ENCODE measurements at places on chromosomes 6 and 20.
A peak's percentile ranks its signal among the peaks of the same experiment; 100 is the strongest.

- DNase-seq: no peak
Observed at GRCh38 chr20:25033265-25033923, 24.5 kb downstream of the ACSS1 start.

DNA sequence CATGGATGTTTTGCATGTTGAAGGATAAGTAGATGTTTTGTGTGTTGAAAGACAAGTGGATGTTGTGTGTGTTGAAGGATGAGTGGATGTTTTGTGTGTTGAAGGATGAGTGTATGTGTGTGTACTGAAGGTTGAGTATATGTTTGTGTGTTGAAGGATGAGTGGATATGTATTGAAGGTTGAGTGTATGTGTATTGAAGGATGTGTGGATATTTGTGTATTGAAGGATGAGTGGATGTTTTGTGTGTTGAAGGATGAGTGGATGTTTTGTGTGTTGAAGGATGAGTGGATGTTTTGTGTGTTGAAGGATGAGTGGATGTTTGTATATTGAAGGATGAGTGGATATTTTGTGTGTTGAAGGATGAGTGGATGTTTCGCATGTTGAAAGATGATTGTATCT lies 325.0 kb downstream of the CDH4 start:
- DNase-seq: no peak

GRCh38 chr6:137218473-137218916 lies 690 bp downstream of the IFNGR1 start:
- DNase-seq: peak; percentile 66

GRCh38 chr6:24584382-24584720 lies 61.6 kb downstream of the KIAA0319 start:
- no peak for DNase-seq

GRCh38 chr20:51860111-51860882 lies 58.0 kb upstream of the SALL4 start:
- DNase-seq: no peak

- DNase-seq: peak; percentile 76
Observed at GRCh38 chr20:36629719-36630681, 16.0 kb downstream of the SLA2 start.

DNA sequence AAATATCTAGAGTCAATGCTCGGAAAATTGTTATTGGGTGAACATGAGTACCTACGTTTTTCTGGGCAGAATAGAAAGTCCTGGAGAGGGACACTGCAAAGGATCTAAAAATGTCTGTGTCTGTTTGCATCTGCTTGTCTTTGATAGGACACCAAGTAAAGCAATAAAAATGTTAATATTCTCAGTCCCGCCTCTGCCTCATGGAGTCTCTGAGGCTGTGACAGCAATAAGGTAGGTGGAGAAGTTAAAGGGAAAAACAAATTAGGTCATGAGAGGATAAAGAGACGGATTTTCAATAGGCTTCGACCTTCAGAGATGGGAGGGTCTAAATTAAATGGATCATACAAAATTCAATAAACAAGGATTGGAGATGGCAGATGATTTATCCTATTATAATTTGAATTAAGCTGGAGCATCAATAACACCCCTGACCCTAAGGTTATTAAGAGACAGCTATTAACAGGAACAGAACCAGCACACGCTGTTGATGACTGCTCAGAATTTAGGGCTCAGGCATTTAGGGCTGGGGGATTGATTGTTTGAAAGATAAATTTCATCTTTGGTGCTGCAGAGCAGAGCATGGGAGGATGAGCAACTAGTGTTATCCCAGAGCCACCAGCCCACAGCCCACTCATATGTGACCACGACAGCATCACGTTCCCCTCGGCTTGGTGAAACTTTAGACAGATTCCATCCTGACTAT lies 620.3 kb upstream of the CDH4 start:
- DNase-seq: no peak

DNA sequence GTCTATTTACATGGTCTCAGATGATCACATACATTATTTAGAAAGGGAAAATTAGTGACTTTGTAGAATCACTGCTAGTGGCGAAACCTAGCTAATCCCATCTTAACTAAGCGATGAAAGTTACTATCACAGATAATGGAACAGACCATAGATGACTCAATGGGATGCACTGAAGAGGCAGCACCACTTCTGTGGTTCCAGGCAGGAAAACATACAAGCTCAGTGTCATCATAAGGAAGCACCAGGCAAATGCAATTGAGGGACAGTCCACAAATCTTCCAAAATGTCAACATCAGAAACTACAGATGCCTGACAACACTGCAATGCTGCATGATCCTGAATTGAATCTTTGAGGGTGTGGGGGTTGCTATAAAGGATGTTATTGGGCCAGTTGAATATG lies 15.9 kb upstream of the SNAI1 start:
- DNase-seq: no peak

DNA sequence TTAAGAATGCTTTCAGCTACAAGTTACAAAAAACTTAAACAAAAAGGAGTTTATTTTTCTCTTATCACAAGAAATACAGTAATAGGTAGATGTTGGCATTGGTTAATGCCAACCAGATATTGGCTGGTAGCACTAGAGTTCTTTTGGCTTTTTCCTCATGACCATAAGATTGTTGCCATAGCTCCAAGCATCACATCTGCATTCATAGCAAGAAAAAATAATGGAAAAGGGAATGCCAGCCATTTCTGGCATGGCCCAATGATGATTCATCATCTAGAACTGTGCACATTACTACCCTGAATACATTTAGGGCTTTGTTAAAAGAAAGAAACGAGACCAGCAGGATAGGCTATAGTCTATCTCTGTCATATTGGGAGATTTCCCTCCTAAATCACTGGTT lies 20.8 kb upstream of the SIRT5 start:
- no peak for DNase-seq

DNA sequence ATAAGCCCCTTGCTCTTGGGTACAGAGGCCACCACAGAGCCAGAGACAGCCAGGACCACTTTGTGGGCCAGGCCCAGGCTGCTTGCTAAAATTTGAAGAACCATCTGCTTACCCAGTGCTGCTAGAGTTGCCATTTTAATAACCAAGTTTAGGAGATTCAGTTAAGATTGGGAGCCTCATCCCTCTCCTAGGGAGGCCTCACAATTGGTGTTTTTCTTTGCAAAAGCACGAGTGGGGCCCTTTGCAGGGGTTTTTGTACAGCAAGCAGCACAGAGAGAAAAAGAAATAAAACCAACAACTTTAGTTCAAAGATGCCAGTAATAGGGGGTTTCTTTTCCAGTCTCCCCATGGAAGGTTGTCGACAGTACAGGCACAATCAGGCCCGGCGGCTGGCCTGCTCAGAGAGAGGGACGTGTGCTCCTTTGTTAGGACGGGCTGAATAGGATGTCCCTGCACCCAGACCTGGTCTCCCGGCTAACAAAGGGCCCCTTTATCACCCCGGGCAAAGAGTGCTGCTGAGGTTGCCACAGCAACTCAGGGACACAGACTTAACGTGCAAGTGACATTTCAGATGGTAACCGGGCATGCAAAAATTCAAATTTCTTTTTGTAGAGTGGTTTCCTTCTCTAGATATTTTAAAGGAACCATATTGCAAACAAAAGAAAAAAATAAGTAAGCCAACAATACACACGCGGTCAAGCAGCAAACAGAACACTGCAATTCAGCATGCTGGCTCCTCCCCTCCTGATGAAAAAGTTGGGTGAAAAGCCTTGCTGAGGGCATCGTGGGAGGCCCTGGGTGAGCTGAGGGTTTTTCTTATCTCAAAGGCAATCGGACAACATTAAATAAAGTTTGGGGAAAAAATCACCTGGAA lies 10.5 kb upstream of the TOX2 start:
- DNase-seq: no peak
